Mucosa of descending colon (tissue), 3 donors: ENCODE measurements at places on chromosomes 6 and 20. TPM values are rescaled to one million over a fixed set of nuclear protein-coding genes. Genes with fewer than 3 reads are reported as not detected.

- no peak for DNase-seq
These were observed 129.6 kb upstream of the NUP153 start for GRCh38 chr6:17836293-17836692.

GRCh38 chr6:128118401-128118800, 217.5 kb upstream of the THEMIS start:
- DNase-seq: no peak

GRCh38 chr6:38775870-38776269, 60.8 kb downstream of the DNAH8 start:
- DNase-seq: no peak

The TRIM10 gene
- total RNA-seq: 3.9 TPM

The KCNS1 gene
- 0.17 TPM for total RNA-seq

The L3MBTL1 gene
- total RNA-seq: 6.4 TPM

DNA sequence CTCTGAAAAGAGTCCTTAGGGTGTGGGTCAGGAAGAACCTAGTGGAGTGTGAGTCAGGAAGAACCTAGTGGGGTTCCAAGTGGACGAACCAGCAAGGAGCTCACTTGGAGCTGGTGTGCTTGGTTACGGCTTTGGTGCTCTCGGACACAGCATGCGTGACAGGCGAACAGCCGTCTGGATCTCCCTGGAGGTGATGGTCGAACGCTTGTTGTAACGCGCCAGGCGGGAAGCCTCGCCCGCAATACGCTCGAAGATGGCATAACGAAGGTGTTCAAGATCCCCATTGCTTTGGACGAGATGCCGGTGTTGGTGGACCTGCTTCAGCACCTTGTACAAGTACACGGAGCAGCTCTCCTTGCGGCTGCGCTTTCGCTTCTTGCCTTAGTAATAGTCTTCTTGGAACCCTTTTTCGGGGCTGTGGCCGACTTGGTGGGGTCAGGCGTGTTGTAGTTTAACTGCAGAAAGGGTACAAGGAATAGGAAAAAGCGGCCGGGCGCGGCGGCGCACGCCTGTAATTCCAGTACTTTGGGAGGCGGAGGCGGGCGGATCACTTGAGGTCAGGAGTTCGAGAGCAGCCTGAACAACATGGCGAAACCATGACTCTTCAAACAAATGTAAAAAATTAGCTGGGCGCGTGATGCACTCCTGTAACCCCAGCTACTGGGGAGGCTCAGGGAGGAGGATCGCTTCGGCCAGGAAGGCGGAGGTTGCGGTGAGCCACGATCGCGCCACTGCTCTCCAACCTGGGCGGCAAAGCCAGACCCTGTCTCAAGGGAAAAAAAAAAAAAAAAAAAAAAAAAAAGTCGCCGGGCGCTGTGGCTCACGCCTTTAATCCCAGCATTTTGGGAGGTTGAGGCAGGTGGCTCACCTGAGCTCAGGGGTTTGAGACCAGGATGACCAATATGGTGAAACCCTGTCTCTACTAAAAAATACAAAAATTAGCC, 48.0 kb downstream of the OR2B2 start:
- no peak for DNase-seq

- no peak for DNase-seq
These were observed 326.6 kb upstream of the RNF24 start for GRCh38 chr20:4341804-4342485.
